GM12864 (cell line): ENCODE measurements at places on chromosomes 2 and 18.

GRCh38 chr2:47230418-47230817, 75.3 kb upstream of the STPG4 start:
- DNase-seq = no peak

DNA sequence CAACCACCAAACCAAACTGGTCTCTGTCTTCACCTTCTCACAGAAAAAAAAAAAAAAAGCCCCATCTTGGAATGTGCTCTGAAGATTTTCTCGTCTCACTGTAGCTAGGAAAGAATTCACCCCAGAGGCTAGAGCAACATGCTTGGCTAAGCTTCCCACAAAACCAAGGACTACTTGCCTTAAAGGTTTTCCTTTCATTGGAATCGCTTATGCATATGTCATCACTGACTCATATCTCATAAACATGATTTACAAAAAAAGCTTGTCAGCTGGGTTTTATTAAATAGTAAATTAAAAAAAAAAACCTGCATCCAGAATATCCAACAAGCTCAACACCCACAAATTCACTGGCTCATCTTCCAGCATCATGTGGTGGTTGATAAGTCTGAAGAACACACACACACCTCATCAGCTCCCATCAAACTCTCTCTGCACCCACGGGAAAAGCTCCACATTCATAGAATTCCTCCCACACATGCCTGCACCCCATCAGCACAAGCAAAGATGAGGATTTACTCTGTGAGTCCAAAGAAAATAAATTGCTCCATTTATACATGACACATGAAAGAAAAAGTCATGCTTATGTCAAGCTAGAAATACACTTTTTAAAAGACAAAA, 182.0 kb upstream of the TRIB2 start:
- DNase-seq = no peak

DNA sequence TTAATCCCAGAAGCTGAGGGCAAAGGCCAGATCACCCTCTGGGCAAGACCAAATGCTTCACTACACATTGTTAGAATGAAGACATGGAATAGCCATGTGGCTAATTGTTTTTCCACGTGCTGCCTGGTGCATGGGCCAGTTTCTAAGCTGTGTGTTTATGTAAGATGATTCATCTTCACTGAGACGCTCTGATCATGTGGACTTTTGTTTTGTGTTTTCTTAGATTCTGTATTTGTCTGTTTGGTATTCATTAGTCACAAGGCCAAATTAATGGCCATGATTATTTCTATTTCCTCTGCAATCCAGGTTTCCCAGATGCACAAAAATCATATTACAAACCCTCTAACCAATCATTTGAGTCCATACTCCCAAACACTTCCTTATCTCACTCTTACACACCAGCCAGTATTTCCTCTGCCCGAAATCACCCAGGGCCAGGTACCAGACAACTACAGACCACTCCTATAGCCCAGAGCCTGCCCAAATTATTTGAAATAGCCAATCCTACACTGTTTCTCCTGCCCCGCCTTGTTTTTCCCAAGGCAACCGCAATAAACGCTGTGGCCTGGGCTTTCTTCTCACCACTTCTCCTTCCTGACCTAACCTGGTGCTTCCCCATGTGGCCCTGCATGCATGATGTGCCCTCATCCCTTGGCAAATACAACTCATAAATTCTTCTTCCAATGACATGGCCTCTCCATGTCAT, 94.2 kb upstream of the SP3 start:
- DNase-seq = no peak

- no peak for DNase-seq
Measured at GRCh38 chr2:151481744-151482143, 72.0 kb downstream of the RIF1 start.

DNA sequence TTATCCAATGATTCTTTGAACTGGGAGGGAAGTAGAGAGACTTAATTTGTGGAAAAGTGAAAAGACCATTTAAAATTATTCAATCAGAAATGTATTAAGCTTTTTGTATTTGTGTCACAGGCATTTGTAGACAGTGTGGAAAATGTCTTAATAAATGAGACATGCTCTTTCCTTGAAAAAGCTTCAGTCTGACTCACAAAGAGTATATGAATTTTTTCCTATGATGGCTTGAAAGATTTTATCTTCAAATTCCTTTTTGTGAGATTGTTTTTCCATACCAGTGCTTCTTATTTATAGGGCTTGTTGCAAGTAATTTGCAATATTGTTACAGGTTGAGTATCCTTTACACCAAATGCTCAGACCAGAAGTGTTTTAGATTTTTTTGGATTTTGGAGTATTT, 39.5 kb downstream of the STON1 start:
- DNase-seq = no peak

- no peak for DNase-seq
Measured at GRCh38 chr2:204143216-204144014, 206.9 kb downstream of the ICOS start.

- no peak for DNase-seq
Measured at GRCh38 chr2:172931256-172931894, 144.3 kb upstream of the MAP3K20 start.
